Pancreas (tissue), 10 donors: ENCODE measurements at places on chromosomes 5 and 9. TPM values are rescaled to one million over a fixed set of nuclear protein-coding genes. Genes with fewer than 3 reads are reported as not detected.

- no peak overlapping the region for H3K4me3 ChIP-seq
- no peak for DNase-seq
- H3K4me1 ChIP-seq, result no peaks in the 10 kb centered on the region
- H3K36me3 ChIP-seq, result no peaks in the 10 kb centered on the region
- no peaks in the 10 kb centered on the region for H3K27me3 ChIP-seq
These were observed 200.9 kb downstream of the GADD45G start for GRCh38 chr9:89805571-89806292.

- no peaks in the 10 kb centered on the region for H3K36me3 ChIP-seq
- DNase-seq, result no peak
- no peak overlapping the region for H3K27ac ChIP-seq
- no peaks in the 10 kb centered on the region for H3K4me1 ChIP-seq
- no peak overlapping the region for H3K4me3 ChIP-seq
These were observed 779.4 kb downstream of the SEMA5A start for GRCh38 chr5:8766448-8766847.

GRCh38 chr5:157523976-157524375 lies 51.6 kb downstream of the ADAM19 start:
- no peak overlapping the region for H3K27ac ChIP-seq
- H3K4me3 ChIP-seq, result no peak overlapping the region
- H3K4me1 ChIP-seq, result no peaks in the 10 kb centered on the region
- no peaks in the 10 kb centered on the region for H3K36me3 ChIP-seq
- no peak for DNase-seq
- no peaks in the 10 kb centered on the region for H3K27me3 ChIP-seq

- peaks cover 4% of the 10 kb centered on the region for H3K27me3 ChIP-seq
- no peak overlapping the region for H3K27ac ChIP-seq
- no peaks in the 10 kb centered on the region for H3K36me3 ChIP-seq
- H3K4me3 ChIP-seq, result no peak overlapping the region
- H3K4me1 ChIP-seq, result no peaks in the 10 kb centered on the region
These were observed 110.5 kb downstream of the ADAMTS12 start for GRCh38 chr5:33781286-33781685.

GRCh38 chr9:126650404-126651341 lies 36.9 kb downstream of the LMX1B start:
- H3K27ac ChIP-seq, result no peak overlapping the region
- H3K27me3 ChIP-seq, result no peaks in the 10 kb centered on the region
- H3K4me3 ChIP-seq, result no peak overlapping the region
- no peaks in the 10 kb centered on the region for H3K4me1 ChIP-seq
- no peak for DNase-seq
- no peaks in the 10 kb centered on the region for H3K36me3 ChIP-seq

DNA sequence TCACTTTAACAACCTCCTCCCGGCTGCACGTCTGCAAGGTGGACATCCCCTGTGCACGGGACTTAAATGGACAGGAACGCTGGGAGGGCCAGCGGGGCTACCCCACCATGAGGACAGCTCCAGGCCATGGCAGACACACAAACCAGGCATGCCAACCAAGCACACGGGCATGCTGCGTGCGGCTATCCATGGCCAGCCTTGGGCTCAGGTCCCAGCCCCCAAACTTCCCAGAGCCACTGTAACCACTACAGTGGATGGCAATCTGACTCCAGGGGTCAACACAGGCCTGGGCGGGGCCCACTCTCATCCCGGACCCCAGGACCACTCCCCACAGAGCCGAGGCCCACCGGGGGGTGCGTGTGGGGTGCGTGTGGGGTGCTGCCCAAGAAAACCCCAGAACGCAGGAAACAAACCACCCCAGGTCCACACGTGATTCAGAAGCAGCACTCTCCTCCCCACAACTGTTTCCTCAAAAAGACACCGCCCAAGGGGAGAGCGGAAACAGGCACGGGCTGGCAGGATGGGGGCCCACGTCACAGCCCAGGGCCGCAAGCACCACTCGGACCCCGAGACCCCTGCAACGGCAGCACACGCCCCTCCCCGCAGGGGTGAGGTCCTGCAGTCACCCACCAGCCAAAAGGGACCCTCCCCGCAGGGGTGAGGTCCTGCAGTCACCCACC lies 7.4 kb downstream of the SLC12A7 start:
- peak overlapping the region; percentile 40 for H3K27ac ChIP-seq
- DNase-seq, result no peak
- H3K4me3 ChIP-seq, result no peak overlapping the region

- no peak overlapping the region for H3K27ac ChIP-seq
- no peaks in the 10 kb centered on the region for H3K27me3 ChIP-seq
- DNase-seq, result no peak
- no peak overlapping the region for H3K4me3 ChIP-seq
- H3K36me3 ChIP-seq, result no peaks in the 10 kb centered on the region
- H3K4me1 ChIP-seq, result no peaks in the 10 kb centered on the region
These were observed 163.7 kb upstream of the PPP1R2B start for GRCh38 chr5:156686380-156686779.

DNA sequence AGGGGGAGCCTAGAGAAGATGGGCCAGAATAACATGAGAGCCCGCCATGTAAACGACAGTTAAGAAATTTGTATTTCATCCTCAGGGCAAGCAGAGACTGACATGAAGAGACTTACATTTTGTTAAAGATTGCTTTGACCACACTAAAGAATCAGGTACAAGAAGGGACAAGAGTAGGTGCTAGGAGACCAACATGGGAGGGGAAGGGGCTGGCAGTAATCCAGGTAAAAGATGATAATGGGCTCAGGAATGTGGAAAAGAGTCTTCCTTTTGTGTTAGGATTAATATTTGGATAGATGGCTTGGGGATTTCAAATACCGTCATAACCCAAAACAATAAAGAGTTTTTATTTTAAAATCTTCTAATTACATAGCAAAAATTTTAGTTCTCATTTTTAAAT lies 137.3 kb downstream of the ZNF462 start:
- DNase-seq, result no peak
- H3K27ac ChIP-seq, result no peak overlapping the region
- no peak overlapping the region for H3K4me3 ChIP-seq
- no peaks in the 10 kb centered on the region for H3K4me1 ChIP-seq
- no peaks in the 10 kb centered on the region for H3K36me3 ChIP-seq
- H3K27me3 ChIP-seq, result no peaks in the 10 kb centered on the region

- H3K4me3 ChIP-seq, result no peak overlapping the region
- H3K27ac ChIP-seq, result peak overlapping the region; percentile 60
- peaks cover 7% of the 10 kb centered on the region for H3K36me3 ChIP-seq
- H3K4me1 ChIP-seq, result peaks cover 27% of the 10 kb centered on the region
- H3K27me3 ChIP-seq, result no peaks in the 10 kb centered on the region
- DNase-seq, result peak; percentile 78
These were observed 5.9 kb downstream of the SSNA1 start for GRCh38 chr9:137194388-137194787.

Gene REEP2
- 0.41 TPM for total RNA-seq

Gene OBP2A
- not detected for total RNA-seq

Gene CCL27
- total RNA-seq, result not detected

Gene SLC6A18
- total RNA-seq, result not detected

Gene CDH12
- total RNA-seq, result 0.13 TPM

Gene SPATA31A3
- not detected for total RNA-seq
